ENCODE measurements at places on chromosomes 7 and 10. TPM values are rescaled to one million over a fixed set of nuclear protein-coding genes. Genes with fewer than 3 reads are reported as not detected.
A peak's percentile ranks its signal among the peaks of the same experiment; 100 is the strongest.

Gene GBX1
- not detected for total RNA-seq

Gene POR
- total RNA-seq, result 126 TPM

Gene SRI
- total RNA-seq, result 609 TPM

Gene STARD3NL
- 25.4 TPM for total RNA-seq

Gene GDF2
- not detected for total RNA-seq

GRCh38 chr10:22042557-22043326 is 39.2 kb upstream of the DNAJC1 start:
- H3K4me1 ChIP-seq, result no peaks in the 10 kb centered on the region
- DNase-seq, result no peak
- H3K27ac ChIP-seq, result no peak overlapping the region
- no peak overlapping the region for H3K4me3 ChIP-seq
- H3K27me3 ChIP-seq, result no peaks in the 10 kb centered on the region
- no peaks in the 10 kb centered on the region for H3K36me3 ChIP-seq

- no peak overlapping the region for H3K4me3 ChIP-seq
- DNase-seq, result no peak
- H3K27ac ChIP-seq, result no peak overlapping the region
- no peaks in the 10 kb centered on the region for H3K36me3 ChIP-seq
Observed at GRCh38 chr7:105202616-105203015, 186.1 kb downstream of the SRPK2 start.

DNA sequence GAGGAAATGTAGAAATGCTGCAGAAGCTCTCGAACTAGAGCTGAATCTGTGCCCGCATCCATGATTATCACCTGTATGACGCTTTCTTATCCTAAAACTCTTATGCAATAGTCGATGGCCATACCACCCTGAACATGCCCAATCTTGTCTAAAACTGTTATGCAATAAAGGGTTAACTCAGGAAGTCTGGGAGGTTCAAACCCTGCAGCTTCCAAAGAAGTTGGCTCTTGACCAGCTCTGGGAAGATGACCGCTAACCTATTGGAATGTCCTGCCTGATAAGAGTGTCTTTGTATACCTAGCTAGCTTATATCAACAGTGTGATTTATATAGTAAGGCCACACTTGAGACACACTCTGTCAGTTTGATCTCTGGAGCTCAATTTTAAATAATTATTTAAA is 3.4 kb upstream of the C10orf88 start:
- peaks cover 6% of the 10 kb centered on the region for H3K4me1 ChIP-seq
- no peak overlapping the region for H3K4me3 ChIP-seq
- DNase-seq, result no peak
- H3K27ac ChIP-seq, result no peak overlapping the region

DNA sequence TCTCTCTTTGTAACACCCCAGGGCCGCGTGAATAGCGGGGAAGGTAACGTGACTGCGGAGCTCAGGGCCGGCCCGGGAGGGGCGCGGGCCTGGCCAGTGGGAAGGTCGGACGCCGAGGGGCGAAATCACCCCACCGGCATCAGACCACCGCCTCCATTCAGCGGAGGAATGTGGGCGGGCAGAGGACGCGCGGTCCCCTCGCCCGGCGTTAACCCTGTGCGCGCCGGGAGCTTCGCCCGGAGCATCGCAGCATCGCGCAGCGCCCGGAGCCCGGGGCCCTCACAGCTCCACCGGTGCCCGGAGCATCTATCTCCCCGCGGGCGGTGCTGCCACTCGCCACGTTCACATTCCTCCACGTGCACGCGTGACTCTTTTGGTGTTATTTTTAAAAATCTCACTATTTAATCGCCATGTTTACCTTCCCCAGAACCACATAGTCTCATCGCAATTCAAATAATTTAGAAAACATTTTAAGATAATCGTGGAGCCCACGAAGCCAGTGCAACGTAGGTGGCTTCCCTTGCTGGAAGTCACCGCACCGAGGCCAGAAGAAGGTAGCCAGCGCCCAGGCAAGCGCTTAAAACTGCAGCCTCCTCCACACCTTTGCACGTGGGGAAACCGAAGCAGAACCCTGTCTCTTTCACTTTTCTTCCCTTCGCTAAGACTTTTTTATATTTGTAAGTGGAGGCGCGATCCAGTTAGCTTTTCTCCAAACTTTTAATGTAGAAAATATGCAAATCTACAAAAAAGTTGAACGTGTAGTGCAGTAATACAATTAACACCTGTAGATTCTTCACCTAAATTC is 21.8 kb downstream of the FGFBP3 start:
- H3K4me3 ChIP-seq, result peak overlapping the region; percentile 49
- H3K4me1 ChIP-seq, result no peaks in the 10 kb centered on the region
- H3K27me3 ChIP-seq, result peaks cover 6% of the 10 kb centered on the region
- no peaks in the 10 kb centered on the region for H3K36me3 ChIP-seq

DNA sequence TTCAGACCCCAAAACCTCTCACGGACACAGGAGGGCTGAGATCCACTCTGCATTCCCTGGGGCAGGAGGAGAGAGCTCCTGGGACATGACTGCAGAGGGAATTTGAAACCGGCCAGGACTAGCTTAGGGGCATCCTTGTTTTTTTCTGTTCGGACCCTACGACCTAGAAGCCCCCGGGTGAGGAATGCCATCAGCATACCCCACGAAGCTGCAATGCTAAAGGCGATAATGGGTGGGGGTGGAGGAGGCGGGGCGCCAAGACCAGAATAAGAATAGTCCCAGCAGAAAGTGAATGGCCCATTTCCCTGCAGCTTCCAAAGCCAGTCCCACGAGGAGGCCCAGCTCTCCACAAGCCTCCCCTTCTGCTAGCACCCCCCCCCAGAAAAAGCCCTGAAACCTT is 4.0 kb downstream of the PDGFA start:
- peaks cover 5% of the 10 kb centered on the region for H3K27me3 ChIP-seq
- no peak for DNase-seq
- H3K36me3 ChIP-seq, result no peaks in the 10 kb centered on the region
- no peak overlapping the region for H3K27ac ChIP-seq
- peaks cover 18% of the 10 kb centered on the region for H3K4me1 ChIP-seq

DNA sequence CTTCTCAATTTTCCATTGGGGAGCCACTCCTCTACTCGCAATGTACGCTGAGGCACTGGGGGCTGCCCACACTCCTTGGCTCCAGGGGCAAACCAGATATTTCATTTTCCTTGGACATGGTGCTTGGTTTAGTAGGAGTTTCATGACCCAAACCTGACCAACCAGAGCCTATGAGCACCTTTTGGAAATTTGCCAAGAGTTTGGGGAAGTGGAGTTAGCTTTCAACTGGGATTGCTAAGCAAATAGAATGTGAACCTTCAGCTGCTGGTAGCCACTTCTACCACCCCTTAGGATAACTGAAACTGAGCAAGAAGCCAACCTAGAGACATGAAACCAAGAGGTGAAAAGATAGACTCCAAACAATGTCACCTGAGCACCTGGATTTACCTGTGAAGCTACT is 74.9 kb upstream of the COL13A1 start:
- H3K4me3 ChIP-seq, result no peak overlapping the region
- DNase-seq, result no peak
- no peaks in the 10 kb centered on the region for H3K27me3 ChIP-seq
- H3K27ac ChIP-seq, result no peak overlapping the region
- no peaks in the 10 kb centered on the region for H3K4me1 ChIP-seq

DNA sequence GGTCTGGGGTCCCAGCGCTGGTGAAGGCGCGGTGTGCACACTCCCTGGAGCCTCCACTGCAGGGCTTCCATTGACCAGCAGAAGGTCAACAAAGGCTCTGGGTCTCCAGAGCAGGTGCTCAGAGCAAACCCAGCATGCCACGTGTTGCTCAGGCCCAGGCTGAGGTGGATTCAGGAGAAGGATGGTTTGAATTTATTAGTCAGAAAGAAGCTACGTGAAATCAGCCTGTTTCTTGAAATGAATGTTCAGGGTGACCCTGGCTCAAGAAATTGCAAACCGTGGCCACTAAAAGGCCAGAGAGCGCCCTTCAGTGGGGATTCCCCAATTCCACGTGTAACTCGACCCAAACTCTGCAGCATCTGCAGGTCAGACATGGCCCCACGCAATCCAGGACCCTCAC is 82.7 kb upstream of the PFKP start:
- DNase-seq, result no peak
- H3K4me3 ChIP-seq, result no peak overlapping the region
- H3K27ac ChIP-seq, result peak overlapping the region; percentile 89
- no peaks in the 10 kb centered on the region for H3K27me3 ChIP-seq
- H3K4me1 ChIP-seq, result no peaks in the 10 kb centered on the region
- H3K36me3 ChIP-seq, result no peaks in the 10 kb centered on the region

GRCh38 chr7:259751-260405 is 30.1 kb upstream of the FOXL3 start:
- H3K27me3 ChIP-seq, result no peaks in the 10 kb centered on the region
- H3K4me3 ChIP-seq, result no peak overlapping the region
- peaks cover 4% of the 10 kb centered on the region for H3K4me1 ChIP-seq
- H3K36me3 ChIP-seq, result peaks cover 4% of the 10 kb centered on the region

DNA sequence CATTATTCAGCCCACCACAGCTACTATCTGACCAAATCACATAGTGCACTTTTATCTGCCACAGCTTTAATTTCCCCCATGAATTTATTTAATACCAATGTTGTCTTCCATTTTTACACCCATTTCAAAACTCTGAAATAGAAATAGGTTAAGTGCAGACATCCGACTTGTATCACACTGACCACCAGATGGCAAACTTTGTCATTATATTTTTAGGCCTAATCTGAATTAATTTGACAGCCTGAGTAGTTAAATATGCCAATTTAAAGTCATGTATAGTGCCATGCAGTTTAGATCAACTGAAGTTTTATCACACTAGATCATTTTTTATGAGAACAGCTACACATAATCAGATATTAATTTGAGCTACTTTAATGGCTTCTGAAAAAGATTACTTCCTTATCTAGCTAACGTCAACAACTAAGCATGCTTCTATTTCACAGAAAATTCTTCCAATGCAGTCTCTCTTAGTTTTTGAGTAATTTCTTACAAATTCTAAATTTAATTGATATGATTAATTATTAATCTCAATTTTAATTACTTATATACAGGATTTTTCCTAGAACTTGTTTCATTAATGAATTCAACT is 566.4 kb downstream of the GFRA1 start:
- no peaks in the 10 kb centered on the region for H3K27me3 ChIP-seq
- no peaks in the 10 kb centered on the region for H3K36me3 ChIP-seq
- no peak overlapping the region for H3K27ac ChIP-seq
- no peak for DNase-seq

DNA sequence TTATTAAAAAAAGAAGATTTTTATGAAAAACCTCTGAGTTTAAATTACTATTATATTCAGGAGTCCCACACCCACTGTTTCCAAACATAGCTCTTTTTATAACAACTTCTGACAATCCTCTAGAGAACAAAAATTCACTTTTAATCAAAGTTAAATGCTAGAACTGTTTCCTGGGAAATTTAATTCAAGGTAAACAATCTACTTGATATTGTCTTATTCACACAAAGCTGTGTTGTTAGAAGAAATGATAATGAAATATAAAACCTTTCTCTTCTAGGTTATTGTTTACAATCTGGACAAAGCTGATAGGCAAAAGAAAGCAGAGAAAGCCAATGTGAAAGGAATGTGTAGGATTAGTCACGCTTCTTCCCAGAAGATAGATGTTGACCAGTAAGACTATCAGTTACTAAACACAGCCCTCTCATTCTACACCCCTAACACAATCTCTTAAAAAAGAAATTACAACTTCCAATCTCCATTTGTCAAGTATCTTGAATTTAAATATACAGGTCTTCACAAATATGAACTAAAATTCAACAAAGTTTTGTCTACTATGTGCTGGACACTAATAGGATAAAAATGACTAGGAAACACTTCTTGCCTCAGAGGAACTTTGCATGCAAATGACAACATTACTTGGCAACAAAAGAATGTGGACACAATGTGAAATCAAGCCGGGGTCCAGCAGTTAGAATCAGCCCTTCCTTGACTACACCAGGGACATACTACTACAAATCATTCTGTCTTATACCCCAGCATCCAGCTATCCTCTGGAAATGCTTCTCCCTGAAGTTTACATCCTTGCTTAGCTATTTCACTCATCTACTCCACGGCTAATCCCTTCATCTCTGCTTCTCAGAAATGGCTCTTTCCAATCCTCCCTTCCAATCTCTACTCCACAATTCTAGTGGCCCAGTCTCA is 123.7 kb downstream of the IMMP2L start:
- H3K27me3 ChIP-seq, result no peaks in the 10 kb centered on the region
- H3K4me1 ChIP-seq, result no peaks in the 10 kb centered on the region
- H3K27ac ChIP-seq, result no peak overlapping the region
- DNase-seq, result no peak
- H3K36me3 ChIP-seq, result no peaks in the 10 kb centered on the region

GRCh38 chr10:28676326-28676967 is 874 bp upstream of the BAMBI start:
- H3K27me3 ChIP-seq, result peaks cover 33% of the 10 kb centered on the region
- H3K4me1 ChIP-seq, result peaks cover 3% of the 10 kb centered on the region
- H3K36me3 ChIP-seq, result no peaks in the 10 kb centered on the region

GRCh38 chr10:86165666-86166065 is 200.9 kb downstream of the GRID1 start:
- no peak for DNase-seq
- H3K4me1 ChIP-seq, result no peaks in the 10 kb centered on the region
- no peak overlapping the region for H3K4me3 ChIP-seq
- H3K27ac ChIP-seq, result no peak overlapping the region
- H3K36me3 ChIP-seq, result no peaks in the 10 kb centered on the region

GRCh38 chr10:72248468-72249151 is 25.1 kb upstream of the DDIT4 start:
- H3K27me3 ChIP-seq, result no peaks in the 10 kb centered on the region
- DNase-seq, result peak; percentile 85
- no peaks in the 10 kb centered on the region for H3K36me3 ChIP-seq

- no peak overlapping the region for H3K27ac ChIP-seq
- no peak for DNase-seq
- no peaks in the 10 kb centered on the region for H3K4me1 ChIP-seq
- no peak overlapping the region for H3K4me3 ChIP-seq
Observed at GRCh38 chr7:73443548-73444255, 10.1 kb downstream of the FZD9 start.
